ENCODE measurements at places on chromosomes 2 and 18.

GRCh38 chr2:151138507-151138906, 123.2 kb downstream of the RBM43 start:
- no peak for DNase-seq

DNA sequence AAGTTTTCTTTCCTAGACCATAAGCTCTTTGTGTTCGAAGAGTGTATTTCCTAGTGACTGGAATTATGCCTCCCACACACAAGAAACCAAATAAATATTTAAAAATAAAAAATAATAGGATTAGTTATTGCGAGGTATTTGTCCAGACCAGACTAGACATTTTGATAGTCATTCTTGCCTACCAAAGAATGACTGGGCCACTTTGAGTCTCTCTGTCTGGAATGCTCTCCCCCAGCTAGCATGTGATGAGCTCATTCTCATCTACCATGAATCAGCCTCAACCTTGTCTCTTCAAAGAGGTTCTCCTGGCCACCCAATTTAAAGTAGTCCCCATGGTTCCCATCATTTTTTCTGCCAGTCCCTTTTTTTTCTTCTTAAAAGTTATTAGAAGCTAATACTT, 13.9 kb upstream of the DSC1 start:
- no peak for DNase-seq

- DNase-seq, result no peak
Measured at GRCh38 chr18:51321696-51322095, 124.2 kb upstream of the MEX3C start.

- no peak for DNase-seq
Measured at GRCh38 chr2:29295845-29296244, 180.6 kb downstream of the CLIP4 start.

GRCh38 chr2:99285526-99285925, 15.5 kb downstream of the LYG1 start:
- no peak for DNase-seq

GRCh38 chr2:138730497-138731030, 49.6 kb downstream of the NXPH2 start:
- no peak for DNase-seq

GRCh38 chr2:142615876-142616275, 261.6 kb upstream of the KYNU start:
- no peak for DNase-seq

DNA sequence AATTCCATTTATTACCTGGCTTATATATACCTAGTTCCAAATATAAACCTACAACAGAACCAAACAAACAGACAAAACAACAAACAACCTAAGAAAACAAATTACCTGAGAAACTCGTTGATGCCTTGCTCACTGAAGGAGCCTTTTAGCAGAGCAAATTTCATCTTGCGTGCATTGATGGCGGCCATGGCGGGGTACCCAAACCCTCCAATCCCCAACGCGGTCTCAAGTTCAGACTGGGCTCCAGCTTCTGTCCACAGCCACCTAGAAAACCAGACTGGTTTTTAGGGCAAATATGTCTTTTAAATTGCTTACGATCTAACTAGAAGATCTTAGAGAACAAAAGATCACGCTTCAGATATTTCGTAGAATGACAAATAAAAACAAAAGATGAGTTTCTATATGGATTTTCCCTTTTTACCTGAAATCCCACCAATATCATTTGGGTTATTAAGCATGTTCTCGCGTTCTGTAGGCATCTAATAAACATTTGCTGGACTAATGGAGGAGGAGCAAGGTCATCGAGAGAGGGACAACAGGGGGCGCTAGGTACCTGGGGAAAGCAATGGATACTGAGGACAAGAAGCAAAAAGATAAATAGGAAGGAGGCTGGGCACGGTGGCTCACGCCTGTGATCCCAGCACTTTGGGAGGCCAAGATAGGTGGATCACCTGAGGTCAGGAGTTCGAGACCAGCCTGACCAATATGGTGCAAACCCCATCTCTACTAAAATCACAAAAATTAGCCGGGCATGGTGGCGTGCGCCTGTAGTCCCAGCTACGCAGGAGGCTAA, 25.2 kb downstream of the PDIA6 start:
- DNase-seq, result peak; percentile 52

DNA sequence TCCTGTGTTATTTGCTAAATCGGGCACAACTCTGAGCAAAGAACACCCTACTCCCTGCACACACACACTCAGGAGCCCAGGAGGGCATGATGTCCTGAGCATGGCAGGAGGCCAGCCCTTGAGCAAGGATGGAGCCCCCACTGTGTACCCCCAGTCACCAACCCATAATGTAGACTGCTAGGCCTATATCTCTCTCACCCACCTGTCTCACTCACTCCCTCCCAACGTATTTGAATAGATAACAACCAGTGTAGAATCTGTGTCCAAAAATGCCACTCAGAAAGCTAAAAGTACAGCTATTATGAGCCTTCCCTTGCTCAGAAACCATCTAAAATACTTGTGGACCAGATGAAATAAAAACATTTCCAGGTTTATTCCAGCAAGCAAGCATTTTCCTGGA, 29.3 kb downstream of the MERTK start:
- DNase-seq, result no peak

- DNase-seq, result no peak
Measured at GRCh38 chr2:44273596-44273995, 1.7 kb upstream of the SLC3A1 start.

DNA sequence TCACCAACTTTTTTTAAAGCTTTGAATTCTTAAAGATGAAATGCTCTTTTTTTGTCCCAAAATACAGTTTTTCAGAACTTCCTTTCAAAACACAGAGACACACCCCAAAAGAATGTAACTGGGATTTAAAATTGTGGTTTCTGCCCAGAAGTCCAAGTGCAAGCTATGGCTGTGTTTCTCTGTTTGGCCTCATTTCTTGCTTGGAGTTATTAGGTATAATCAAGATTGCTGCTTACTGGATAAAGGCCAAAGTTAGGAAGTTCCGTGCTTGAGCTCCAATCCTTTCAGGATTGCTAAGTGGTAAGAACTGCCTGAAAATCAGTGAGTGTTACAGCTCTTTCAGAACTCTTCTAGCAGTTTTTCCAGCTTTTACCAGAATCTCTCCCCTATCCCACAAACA, 16.9 kb downstream of the ZBTB7C start:
- no peak for DNase-seq

- no peak for DNase-seq
Measured at GRCh38 chr2:208619993-208620392, 213.4 kb downstream of the PTH2R start.

- no peak for DNase-seq
Measured at GRCh38 chr2:45816272-45816671, 164.8 kb downstream of the PRKCE start.

DNA sequence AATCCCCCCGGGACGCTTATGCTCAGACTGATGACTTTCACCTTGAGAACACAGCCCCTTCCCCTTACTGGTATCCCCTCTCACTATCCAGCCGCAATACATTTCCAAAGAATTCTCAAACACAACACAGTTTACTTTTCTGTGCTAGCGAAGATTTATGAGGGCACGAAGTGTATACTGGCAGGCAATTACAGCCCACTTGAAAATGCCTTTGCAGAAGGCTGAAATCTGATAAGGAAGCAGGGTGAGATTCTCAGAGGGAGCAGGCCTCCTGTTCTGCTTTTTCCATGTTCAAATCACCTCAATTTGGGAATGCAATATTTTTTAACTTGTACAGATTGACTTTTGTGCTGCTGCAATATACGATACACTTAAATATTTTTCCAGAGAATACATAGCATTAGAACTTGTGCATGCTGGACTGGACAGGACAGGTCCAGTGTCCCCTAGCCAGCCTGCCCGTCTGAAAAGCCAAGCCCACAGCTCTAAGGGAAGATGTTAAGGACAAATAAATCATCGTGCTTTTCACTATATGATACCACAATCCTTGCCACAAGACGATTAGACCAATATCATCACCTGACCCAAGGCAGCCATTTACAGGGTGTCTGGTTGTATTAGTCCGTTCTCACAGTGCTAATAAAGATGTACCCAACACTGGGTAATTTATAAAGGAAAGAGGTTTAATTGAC, 262.1 kb downstream of the EPHA4 start:
- no peak for DNase-seq

GRCh38 chr2:174074831-174075230, 109.7 kb upstream of the SP3 start:
- no peak for DNase-seq

GRCh38 chr2:113341191-113341869, 62.6 kb upstream of the PAX8 start:
- no peak for DNase-seq

DNA sequence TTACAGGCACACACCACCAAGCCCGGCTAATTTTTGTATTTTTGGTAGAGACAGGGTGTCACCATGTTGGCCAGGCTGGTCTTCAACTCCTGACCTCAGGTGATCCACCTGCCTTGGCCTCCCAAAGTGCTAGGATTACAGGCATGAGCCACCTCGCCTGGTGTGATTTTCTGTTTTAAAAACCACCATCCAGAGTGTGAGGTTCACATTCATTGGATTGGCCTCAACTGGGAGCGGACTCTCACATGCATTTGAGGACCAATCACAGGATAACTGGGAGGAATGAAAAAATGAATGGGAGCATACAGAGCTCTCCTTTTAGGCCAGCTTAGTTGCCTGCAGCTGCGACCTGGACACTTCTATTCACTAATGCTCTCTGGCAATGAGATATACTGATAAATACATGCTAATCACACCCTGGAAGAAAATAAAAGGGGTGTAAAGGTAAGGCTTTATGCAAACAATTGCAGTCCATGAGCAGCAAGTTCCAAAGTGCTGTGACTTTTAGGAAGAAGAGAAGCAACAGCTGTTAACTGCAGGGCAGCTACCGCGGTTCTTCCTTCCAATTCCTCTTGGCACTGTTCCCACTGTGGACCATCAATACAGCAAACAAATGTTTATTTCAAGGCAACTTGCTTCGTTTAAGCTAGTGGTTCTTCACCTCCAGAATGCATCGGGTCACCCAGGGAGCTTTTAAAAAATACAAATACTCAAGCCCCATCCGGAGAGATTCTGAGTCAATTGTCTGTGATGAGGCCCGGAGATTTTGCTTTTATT, 49.5 kb upstream of the FZD5 start:
- no peak for DNase-seq

GRCh38 chr2:205288686-205289085, 393.6 kb upstream of the NRP2 start:
- no peak for DNase-seq

GRCh38 chr18:47274961-47275360, 23.5 kb upstream of the SKOR2 start:
- DNase-seq, result no peak

DNA sequence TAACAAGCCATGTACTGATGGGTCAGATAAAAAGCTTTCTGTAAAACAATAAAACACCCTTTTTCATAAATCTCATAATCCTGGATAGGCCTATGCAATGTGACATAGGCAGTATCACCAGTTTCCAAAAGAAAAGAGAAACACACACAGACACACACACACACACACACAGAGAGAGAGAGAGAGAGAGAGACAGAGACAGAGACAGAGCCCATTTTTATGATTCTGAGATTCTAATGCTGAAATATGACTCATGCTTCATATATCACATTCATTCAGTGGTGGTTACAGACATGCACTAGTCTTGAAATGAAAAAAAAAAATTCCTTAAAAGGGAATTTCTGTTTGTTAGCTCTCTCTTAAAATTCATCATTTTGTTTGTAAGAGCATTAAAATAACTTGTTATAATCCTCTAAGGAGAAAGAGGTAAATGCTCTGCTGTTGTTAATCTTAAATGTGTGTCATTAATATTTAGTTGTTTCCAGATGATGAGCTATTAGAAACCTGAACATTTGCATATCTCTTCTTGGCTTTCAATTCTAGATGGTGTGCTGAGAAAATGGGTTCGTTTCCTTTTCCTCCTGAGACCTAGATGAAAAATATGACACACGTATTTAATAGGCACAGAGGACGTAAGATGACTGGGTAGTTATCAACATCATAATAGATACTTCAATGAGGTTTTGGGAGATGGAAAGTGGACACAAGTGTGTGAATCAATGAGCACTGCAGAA, 1598.7 kb upstream of the ACVR2A start:
- no peak for DNase-seq

DNA sequence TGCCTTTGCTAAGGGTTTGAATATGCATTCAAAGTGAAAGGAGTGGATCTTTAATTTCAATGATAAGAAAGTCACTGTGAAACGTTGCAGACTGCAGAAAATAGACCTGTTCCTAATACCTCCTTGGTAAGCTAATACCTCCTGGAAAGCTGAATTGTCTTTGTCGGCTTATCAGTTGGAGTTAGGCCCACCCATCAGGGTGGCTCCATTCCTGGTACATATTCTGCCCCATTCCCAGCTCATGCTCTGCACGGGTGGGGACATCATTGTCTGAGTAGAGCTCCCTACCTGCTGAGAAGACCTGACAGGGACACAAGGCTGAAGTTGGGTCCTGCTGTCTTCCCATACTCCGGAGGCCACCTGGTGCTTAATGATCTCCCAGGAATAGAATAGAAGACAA, 203.3 kb downstream of the EN1 start:
- DNase-seq, result no peak

DNA sequence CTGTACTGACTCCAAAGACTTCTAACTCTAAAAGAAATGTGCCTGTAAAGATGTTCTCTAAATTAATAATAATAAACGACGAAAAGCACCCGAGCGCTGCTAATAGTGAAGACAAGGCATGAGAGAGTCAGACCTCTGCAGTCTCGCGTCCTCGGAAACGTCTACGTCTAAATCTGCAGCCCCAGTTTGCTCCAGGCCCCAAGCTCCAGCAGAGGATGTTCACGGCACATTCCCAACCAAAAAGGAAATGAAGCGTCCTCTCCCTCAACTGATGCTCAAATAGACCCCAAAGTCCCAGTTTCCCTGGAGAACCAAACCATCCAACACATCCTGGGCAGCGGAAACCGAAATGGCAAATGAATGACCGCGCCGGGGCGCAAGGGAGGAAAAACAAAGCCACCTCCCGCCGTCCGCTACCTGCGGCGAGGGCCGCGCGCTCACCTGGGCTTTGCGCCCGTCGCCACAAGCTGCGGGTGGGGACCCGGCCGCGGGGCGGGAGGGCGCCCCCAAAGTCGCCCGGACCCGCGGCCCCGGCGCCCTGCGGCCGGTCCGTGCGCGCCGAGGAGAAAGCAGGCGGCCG, 47.1 kb upstream of the CCDC150 start:
- DNase-seq, result peak; percentile 8

- DNase-seq, result no peak
Measured at GRCh38 chr2:2050446-2050845, 280.6 kb downstream of the MYT1L start.

GRCh38 chr2:97808816-97809215, 95.4 kb downstream of the ZAP70 start:
- DNase-seq, result no peak

DNA sequence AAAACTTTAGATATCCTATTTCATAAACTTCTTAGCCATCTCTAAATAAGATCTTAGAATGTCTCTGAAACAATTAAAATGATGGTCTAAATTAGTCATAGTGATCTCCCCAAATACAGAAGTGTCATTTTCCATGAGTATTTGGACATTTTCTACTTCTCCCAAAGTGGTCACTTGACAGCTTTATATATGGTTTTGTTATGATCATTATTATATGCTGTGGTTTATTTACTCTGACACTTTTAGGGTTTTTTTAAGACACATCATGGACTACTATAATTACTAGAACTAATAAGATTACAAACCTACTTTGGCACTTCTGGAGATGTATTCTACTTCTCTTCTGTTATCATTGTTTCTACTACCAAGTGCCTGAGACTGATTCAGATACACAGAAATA, 47.1 kb downstream of the SLC25A12 start:
- no peak for DNase-seq

Measured in activated CD4-positive, alpha-beta T cell treated with anti-CD3 and anti-CD28 coated beads, Interleukin-2, amount 50 U/mL, for 48 hours (primary cell).